ENCODE measurements at places on chromosomes 6 and 20. TPM values are rescaled to one million over a fixed set of nuclear protein-coding genes. Genes with fewer than 3 reads are reported as not detected.

PLCB4 gene
- total RNA-seq = 28.3 TPM

SEMG1 gene
- total RNA-seq = not detected

CST5 gene
- total RNA-seq = not detected

TSPO2 gene
- total RNA-seq = not detected

MUC22 gene
- not detected for total RNA-seq

TAGAP gene
- not detected for total RNA-seq

PTK6 gene
- not detected for total RNA-seq

VGLL2 gene
- not detected for total RNA-seq

SALL4 gene
- not detected for total RNA-seq

SLC32A1 gene
- not detected for total RNA-seq

COL9A3 gene
- total RNA-seq = 0.28 TPM

GJA1 gene
- 323 TPM for total RNA-seq

TMEM217 gene
- 1.4 TPM for total RNA-seq

CST4 gene
- not detected for total RNA-seq

TMC2 gene
- not detected for total RNA-seq

CLDN20 gene
- total RNA-seq = not detected

TRIM38 gene
- 6.7 TPM for total RNA-seq

PACSIN1 gene
- total RNA-seq = not detected

TSBP1 gene
- not detected for total RNA-seq

MUCL3 gene
- total RNA-seq = not detected

RPP21 gene
- total RNA-seq = 28.9 TPM

ISM1 gene
- not detected for total RNA-seq

BPIFB4 gene
- not detected for total RNA-seq

PRPH2 gene
- total RNA-seq = 0.83 TPM

CDSN gene
- total RNA-seq = not detected

PRICKLE4 gene
- total RNA-seq = not detected

NMBR gene
- not detected for total RNA-seq

C6orf141 gene
- not detected for total RNA-seq

NRSN1 gene
- total RNA-seq = not detected

CDS2 gene
- total RNA-seq = 47.1 TPM

SCRT2 gene
- total RNA-seq = not detected

PDE7B gene
- total RNA-seq = 12.4 TPM

HDGFL1 gene
- not detected for total RNA-seq

UBD gene
- total RNA-seq = not detected
